ENCODE measurements at places on chromosomes 5 and 9.

DNA sequence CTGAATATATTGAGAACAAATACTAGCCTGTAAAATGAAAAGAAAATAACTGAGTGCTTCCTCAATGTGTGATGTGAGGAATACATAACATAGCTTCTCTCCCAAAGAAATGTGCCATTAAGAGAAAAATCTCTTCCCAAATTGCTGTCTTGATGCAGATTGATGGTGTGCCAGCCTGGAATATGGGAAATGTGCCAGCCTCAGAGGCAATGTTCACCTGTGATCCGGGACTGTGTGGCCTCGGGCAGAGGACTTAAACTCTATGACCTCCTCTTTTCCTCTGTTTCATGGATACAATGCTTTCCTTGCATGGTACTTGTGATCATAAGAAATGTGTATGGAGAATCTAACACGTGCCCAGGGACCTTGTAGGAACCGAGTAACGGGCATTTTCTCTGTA lies 370.9 kb downstream of the DIRAS2 start:
- DNase-seq = no peak

DNA sequence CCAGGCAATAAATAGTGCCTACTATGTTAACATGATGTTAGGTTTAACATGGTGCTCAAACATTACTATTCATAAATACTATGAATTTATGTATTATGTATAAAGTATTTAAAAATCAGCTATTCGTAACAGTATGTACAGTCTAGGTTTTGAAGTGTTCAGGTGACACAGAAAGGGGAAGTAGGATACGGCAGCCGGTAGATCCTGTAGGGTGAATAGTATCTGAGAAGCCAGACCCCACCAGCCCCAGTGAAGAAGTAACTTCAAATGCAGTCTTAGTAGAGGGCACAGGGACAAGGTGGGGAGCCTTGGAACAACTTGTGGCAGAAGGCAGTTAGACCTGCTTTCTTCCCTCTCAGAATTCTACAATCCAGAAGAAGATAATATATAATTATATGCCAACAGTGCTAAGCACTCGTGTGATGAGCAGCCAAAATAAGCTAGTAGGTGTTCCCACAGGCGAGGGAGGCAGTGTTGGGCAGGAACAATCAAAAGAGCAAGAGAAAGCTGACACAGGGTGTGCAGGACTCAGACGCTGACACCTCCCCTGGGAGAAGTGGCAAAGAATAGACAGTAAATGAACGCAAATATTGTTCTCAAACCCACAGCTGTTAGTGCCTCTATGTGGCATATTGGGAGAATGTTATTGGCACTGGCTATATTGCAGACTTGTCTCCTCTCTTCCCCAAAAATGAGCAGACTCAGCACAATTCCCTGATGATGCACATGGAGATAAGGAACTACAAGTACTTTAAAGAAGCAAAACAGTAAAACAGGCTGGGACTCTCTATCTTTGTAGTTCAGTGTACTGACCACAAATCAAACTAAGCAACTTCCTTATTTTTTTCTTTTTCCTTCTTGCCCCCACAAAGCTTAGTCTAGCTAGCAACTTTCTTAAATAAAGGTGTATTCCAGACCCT lies 4.6 kb downstream of the ZNF367 start:
- peak; percentile 25 for DNase-seq

- DNase-seq = no peak
Measured at GRCh38 chr9:68780720-68781119, 75.7 kb downstream of the PIP5K1B start.

GRCh38 chr5:115435778-115436712 lies 108.5 kb downstream of the FEM1C start:
- DNase-seq = no peak

DNA sequence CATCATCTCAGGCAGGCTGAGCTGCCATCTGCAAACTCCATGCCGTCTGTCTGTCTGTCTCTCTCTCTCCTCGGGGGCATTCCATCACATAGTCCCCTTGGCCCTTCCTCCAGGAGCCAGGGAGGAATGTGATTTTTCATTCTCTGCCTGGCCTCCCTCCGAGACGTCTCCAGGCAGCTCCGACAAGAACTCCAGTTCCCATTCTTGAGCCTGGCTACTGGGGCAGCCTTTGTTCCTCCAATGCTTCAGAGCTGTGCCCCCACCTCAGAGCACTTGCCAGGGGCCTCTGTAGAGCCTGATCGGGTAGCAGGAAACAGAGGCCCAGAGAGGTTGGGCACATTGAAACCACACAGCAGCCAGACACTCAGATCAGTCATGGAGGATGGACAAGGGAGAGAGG lies 74.0 kb downstream of the COL27A1 start:
- no peak for DNase-seq

DNA sequence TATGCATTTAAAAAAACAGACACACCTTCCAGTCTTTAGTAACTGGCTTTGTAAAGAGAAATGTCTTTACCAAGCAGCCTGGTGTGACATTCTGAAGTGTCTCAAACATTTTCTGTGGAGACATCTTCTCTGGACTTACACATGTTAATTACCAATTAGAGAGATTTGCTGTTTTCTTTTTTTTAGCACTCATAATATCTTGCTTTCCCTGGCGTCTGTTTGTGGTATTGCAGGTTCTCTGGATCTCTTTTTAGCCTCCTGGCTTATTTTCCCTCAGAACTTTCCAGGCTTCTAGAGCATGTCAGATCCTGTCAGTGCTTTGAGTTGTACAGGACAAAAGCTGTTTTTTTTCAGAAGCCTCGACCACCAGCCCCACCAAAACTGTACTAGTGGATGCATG lies 92.5 kb downstream of the MSX2 start:
- DNase-seq = no peak

DNA sequence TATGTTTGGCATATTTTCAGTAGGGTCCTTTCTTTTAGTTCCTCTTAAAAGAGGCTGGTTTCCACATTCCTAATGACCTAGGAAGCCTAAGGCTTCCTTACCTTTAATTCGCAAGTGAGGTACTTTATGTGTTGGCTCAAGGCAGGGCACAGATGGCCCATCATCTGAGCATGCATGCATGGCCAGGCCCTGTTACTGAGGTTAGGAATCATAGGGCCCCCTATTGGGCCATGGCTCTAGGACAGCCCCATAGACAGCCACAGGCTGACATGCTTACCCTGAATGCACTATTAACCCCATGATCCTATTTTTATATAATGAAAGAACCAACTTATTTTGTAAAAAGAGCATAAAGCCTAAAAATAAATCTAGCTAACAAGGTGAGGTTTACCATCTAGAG lies 271.4 kb downstream of the ELAVL2 start:
- DNase-seq = no peak

GRCh38 chr5:113202746-113203716 lies 226.4 kb downstream of the DCP2 start:
- DNase-seq = no peak

- no peak for DNase-seq
Measured at GRCh38 chr9:98565152-98566135, 143.3 kb downstream of the GABBR2 start.

GRCh38 chr5:89950234-89950633 lies 459.3 kb downstream of the CETN3 start:
- DNase-seq = no peak

GRCh38 chr9:87239312-87239711 lies 258.4 kb upstream of the DAPK1 start:
- DNase-seq = no peak

- no peak for DNase-seq
Measured at GRCh38 chr5:154862766-154863165, 4.3 kb downstream of the CNOT8 start.

GRCh38 chr5:172646716-172647285 lies 5.7 kb downstream of the NEURL1B start:
- DNase-seq = no peak

DNA sequence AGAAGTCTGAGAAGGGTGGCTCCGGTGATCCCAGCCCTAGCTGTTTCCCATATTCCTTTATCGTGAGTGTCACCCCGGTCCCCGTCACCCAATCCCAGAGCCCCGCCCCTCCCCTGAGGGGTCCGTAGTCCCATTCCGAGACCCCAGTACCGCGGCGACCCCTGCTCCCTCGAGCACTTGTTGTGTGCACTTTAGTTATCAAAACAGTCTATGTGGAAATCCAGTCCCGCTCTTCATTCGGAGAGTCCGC lies 223 bp downstream of the LRSAM1 start:
- no peak for DNase-seq

DNA sequence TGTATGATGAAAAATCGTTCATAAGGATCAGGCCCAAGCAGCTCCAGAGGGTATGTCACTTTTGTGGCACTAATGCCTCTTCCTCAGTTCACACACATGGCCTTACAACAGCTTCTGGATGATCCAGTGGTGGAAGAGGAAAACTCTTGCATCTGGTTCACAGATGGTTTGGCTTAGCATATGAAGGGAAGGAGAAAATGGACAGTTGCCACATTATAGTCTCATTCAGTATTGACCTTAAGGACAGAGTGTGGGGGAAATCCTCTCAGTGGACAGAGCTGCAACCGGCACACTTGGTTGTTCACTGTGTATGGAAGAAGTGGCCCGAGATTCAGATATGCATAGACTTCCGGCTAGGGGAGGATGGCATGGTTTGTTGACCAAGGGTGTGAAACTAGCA lies 22.8 kb downstream of the C9orf57 start:
- no peak for DNase-seq

- DNase-seq = no peak
Measured at GRCh38 chr5:156534906-156535485, 208.0 kb downstream of the SGCD start.

DNA sequence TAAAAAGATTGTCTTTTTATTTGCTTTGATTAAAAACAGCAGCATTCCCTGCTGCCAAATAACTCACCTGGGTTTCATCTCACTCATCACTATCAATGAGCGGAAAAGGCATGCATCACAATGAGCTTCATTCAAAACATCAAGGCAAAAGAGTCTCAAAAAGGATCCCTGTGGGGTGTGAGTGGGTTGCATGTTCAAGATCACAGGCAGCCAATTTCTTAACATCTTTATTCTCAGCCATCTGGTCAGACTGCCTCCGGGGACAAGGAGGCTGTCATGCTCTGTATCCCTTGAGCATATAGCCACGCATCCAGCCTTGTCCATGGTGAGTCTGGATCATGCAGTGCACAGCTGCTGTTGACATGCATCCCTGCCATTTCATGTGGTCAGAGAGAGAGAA lies 117.1 kb downstream of the ICE1 start:
- DNase-seq = no peak

GRCh38 chr5:100550531-100551051 lies 15.4 kb downstream of the FAM174A start:
- no peak for DNase-seq

- no peak for DNase-seq
Measured at GRCh38 chr5:107542831-107543231, 127.9 kb downstream of the EFNA5 start.

DNA sequence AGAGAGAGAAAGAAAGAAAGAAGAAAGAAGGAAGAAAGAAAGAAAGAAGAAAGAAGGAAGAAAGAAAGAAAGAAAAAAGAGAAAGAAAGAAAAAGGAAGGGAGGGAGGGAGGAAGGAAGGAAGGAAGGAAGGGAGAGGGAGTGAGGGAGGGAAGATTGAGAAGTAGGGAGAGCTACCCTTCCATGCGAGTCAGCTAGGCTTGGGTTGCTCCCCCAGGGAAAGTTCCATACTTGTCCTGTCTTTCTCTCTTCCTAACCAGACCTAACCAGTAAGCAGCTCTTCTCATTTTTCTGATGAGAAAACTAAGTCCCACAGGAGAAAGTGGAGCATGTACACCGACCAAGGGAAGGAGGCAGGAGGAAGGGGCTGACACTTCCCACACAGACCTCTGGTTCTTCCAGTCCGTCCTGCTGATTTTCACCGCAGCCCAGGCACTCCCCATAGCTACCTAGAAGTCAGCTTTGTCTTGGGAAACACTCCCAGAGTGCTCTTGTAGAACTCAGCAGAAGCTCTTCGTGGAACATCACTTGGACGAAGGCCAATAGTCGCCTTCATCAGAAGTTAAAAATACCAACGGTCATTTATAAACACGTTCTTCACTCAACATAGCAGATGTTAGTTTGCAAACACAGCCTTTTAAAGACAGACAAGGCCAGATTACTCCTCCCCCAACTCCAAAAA lies 29.0 kb upstream of the ENTREP1 start:
- DNase-seq = no peak

DNA sequence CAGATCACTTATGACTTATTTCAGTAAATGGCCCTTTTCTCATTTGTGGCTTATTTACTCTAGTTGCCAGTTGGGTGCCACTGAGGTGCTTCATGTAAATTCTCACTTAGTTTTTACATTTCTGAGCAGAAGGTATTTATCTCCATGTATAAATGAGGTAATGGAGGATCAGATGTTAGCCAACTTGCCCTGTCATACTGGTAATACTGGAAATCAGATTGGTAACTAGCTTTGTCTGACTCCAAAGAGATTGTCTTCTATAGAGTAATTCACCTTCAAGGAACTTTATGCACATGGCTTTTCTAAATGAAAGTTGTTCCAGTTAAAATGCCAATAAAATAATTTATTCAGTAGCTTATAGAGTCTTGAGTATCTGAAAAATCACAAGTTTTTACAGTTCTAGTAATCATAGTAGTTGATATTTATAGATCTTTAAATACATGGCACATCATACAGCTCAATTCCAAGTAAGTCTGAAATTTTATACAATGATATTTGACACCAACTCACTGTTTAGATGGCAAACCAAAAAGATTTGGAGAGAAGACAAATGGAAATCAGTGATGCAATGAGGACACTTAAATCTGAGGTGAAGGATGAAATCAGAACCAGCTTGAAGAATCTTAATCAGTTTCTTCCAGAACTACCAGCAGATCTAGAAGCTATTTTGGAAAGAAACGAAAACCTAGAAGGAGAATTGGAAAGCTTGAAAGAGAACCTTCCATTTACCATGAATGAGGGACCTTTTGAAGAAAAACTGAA lies 28.8 kb downstream of the RAB14 start:
- DNase-seq = no peak

GRCh38 chr5:59040024-59040803 lies 457.3 kb downstream of the RAB3C start:
- DNase-seq = no peak

DNA sequence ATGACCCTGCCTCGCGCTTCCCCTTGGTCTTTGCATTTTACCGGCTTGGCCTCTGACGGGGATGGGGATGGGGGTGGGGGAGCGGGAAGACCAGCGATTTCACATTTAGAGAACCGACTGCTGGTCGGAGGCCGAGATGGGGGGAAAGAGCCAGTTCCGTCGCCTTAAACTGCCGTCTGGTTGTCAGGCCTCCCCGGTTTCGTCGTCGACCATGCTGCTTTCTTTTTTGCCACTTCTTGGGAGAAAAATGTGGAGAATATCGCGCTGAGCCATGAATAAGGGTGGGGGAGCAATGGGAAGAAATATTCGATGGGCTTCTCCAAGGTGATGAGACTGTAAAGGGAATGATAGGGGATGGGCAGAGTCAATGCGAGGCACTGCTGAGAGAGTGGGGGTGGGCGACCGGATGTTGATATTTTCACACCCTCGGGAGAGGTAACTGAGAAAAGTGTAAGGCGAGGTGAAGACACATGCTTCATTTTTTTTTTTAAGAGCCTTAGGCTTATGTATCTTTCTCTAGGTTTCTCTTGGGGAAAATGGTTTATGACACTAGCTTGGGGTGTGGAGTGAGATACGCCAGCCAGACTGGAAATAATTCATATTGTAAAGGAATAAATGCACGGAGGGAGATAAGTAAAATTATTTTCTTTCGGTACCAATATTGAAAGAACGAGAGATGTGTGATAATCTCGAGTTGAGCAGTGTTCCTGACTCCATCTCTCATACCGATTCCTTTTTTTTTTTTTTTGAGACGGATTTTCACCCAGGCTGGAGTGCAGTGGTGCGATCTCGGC lies 1.1 kb downstream of the KIF2A start:
- peak; percentile 52 for DNase-seq

GRCh38 chr5:140341591-140341990 lies 4.8 kb downstream of the HBEGF start:
- DNase-seq = no peak
